Heart right ventricle (tissue), 16 donors: ENCODE measurements at places on chromosomes 1 and 21. TPM values are rescaled to one million over a fixed set of nuclear protein-coding genes. Genes with fewer than 3 reads are reported as not detected.

Gene S100A7A
- not detected for polyA plus RNA-seq

Gene TM2D1
- polyA plus RNA-seq = 30.9 TPM

Gene PSRC1
- polyA plus RNA-seq = 2.3 TPM

Gene NEGR1
- polyA plus RNA-seq = 5.4 TPM

DNA sequence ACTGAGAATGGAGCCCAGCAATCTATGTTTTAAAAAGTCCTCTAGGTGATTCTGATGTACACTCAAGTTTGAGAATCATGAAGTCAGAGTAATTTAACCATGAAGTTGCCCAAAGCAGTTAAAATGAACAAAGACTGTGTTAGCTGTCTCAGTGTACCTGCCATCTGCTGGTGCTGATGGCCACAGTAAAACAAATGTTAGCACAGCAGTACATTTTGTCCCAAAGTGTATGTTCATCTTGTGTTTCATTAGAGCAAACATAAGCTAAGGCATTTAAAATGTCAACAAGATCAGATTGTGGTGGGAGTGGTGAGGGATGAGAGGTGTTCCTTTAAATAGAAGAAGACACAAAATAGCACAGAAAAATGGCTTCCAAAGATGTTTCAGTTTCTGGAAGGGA lies 31.1 kb downstream of the FYB2 start:
- DNase-seq = no peak

DNA sequence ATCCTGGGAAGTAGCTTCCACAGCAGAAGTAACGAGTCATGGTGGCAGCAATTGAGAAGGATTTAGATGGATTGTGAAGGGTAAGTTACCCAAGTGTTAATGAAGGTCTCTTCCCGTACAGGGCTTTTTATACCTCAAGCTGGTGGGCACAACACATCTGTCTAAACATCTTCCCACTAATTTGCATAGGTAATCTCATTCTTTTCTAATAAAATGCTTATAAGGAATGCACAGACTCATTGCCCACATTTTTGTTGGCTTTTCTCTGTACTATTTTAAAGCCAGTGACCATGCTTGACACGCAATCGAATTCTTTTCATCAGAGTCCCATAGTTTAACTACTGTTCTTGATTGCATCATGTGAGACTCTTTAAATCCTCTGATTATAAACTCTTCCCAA lies at the start of gene KRTAP7-1:
TSS of gene KRTAP7-1 (minus strand) at position 101 of the 400 bp plus-strand sequence. CDS start at position 40, 61 bp downstream.
- no peak for DNase-seq

- no peak for DNase-seq
Observed at GRCh38 chr1:55320891-55321290, 105.7 kb upstream of the USP24 start.

DNA sequence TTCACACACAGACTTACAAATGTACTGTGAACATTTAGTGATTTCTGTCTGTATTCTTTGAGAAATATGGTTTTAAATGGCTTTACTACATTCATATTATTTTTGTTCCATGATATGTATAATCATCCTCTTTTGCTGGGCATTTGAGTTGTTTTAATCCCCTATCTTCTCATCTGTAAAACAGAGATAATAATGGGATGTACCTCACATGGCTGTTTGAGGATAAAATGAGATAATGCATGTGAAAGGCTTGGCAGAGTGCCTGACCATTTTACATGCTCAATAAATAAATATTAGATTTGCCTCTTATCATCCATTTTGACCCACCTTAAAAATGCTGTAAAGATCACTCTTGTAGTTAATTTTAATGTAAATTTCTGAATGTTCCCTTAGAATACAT lies 197.2 kb downstream of the C1orf94 start:
- no peak for DNase-seq

GRCh38 chr1:77465139-77465538 lies 183.3 kb downstream of the AK5 start:
- DNase-seq = no peak

DNA sequence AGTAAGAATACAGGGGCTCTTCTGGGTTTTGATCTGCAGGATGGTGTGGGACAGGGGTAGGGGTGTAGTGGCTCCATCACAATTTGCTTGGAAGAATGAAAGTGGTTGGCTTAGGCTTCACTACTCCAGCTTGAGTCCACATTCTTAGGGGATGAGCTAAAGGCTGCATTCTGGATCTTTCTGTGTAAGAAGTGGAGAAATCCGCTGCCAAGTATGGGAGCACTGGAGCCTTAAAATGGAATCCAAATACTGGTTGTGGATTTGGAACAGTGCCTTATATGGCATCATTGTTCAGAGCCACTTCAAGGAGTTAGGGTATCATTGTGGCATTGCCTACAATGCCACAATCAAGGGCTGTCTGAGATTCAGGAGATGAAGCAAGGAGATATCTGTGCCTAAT lies 187.1 kb downstream of the LMO4 start:
- DNase-seq = no peak

DNA sequence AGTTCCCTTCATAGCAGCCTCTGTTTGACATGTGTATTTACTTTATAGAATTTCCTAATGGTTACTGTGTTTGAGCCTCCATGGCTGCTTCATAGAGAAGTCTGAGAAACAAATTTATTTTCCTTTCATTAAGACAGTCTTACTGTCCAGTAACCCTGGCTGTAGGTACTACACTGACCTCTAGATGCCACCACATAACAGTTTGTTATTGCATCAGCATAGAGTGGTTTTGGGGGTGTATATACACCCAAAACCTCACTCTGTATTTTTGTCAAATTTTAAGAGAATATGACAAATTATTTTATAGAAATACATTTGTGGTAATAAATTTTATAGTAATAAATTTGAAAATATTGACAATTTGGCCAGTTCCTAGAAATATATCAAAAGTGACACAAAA lies 57.3 kb downstream of the OBSCN start:
- DNase-seq = no peak

DNA sequence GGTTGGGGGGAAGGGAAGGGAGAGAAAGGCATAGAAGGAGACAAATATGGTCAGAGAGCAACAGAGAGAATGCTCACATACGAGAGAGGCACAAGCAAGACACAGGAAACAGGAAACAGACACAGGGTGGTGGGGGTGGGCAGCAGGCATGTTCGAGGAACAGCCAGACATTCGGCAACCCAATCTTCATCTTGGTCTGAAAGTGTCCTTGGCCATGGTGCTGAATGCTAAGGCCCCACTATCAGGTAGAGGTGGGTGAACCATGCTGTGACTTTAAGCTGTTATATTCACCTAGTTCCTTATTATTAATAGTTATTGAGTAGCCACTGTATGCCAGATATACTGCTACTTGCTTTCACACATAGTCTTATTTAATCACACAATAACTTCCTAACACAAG lies 109.2 kb downstream of the DDX20 start:
- no peak for DNase-seq

DNA sequence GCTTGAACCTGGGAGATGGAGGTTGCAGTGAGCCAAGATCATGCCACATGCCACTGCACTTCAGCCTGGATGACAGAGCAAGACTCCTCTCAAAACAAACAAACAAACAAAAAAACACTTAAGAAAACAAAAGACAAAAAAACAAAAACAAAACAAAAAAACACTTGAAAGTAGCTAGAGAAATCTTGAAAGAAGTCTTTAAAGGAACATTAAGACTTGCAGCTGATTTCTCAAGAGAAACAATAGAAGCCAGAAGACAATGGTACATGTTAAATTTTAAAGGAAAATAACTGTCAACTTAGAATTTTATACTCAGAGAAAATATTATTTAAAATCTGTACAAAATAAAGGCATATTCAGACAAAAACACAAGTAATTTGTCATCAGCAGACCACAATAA lies 71.3 kb downstream of the HLX start:
- no peak for DNase-seq

GRCh38 chr21:45482899-45483821 lies 59.1 kb downstream of the SLC19A1 start:
- no peak for DNase-seq

DNA sequence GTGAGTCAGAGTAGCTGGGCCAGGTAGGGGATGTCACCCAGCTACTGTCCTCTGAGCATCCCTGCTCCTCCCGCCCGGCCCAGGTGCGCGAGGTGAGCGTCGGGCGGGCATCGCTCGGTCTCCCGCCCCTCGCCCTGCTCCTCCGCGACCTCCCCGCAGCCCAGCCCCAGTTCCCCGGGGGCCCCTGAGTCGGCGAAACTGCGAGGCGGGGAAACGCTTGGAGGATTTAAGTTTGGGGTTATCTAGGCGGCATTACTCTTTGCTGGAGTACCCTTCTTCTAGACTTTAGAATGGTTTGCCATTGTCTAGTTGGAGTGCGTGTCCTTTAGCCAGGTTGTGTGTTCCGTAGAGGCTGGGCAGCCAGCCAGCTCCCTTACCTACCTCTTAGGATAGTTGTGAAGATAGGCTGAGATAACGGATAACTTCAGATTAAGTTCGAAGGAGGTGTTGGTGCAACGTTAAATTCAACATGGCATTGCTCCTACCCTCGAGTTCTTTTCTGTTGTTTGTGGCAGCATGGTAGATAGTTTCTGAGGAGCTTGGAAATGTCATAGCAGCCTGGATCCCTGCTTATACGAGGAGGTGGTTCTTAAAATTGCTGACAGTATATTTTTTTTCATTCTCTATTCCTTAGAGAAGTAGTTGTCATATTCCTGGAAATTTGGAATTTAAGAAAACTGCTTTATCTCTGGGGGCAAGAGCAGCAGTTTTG lies 697 bp downstream of the AGO3 start:
- peak; percentile 6 for DNase-seq

DNA sequence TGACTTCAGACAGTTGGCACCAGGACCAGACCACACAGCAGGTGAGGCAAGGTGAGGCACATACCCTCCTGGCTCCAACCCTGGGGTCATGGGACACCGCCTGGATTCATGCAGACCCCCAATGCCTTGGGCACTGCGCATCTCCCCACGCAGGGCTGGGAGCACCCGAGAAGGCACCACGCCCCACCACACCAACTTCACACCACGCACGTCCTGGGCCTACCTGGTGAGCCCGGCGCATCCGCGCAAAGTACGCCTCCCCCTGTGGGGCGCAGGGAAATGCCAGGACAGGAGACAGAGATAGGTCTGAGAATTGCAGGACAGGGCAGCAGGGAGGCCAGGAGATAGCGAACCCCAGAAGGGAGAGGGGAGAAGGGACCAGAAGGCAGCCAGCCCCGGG lies 58.5 kb downstream of the LDLRAD2 start:
- DNase-seq = no peak

DNA sequence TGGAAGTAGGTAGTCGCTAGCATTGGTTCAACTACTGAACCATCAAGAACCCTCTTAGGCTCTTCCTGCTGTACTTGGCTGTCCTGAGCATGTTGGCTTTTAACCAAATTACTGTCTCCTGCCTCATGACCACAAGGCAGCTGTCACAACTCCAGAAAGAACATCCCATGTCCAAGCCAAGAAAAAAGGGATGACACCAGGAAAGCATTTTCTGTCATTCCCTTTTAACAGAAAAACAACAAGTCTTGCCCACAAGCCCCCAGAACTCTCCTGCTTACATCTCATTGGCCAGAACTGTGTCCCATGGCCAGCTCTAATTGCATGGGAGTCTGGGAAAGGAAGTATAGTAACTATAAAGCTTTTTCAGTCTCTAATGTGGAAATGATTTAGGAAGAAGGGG lies 2.4 kb upstream of the RNU5D-1 start:
- DNase-seq = peak; percentile 28

GRCh38 chr1:179206812-179207211 lies 22.7 kb downstream of the ABL2 start:
- no peak for DNase-seq
